Iris pigment epithelial cell (primary cell): ENCODE measurements at places on chromosomes 7 and 10.
A peak's percentile ranks its signal among the peaks of the same experiment; 100 is the strongest.

DNA sequence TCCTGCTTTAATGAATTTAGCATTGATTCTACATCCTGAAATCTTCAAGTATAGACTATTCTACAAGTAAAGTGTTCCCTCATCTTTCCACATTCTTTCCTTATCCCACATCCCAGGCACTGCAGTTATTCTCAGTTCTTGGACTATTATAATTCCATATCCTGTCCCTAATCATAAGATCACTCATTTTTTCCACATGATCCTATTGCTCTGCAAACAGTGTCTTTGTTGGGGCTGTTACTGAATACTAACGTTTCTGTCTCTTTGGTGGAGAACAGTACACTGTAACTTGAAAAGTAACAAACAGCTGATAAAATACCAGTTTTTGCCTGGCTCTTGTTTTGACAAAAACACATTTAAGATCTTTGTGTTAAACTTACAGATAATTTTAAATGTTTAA, 769.9 kb downstream of the MAGI2 start:
- no peak for DNase-seq

DNA sequence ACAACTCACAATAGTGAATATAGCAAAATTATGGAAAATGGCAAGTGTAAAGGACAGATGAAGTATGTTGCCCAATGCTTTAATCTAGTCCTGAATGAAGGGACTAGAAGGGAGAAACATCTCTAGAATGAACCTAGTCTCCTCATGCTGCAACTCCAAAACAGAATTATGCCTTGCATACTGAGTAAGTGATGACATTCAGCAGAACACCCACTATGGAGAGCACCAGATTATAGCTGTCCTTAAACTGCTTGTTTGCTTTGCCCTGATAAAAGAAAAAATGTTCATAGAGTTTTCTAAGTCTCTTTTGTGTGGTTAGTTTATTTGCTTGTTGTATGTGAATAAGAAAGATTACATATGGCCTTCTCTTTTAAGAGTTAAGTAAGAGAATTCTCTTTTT, 7.8 kb upstream of the HGF start:
- no peak for DNase-seq

- DNase-seq, result peak; percentile 74
Measured at GRCh38 chr10:3192856-3193635, 20.5 kb upstream of the PITRM1 start.

GRCh38 chr10:48305905-48306264, 592 bp upstream of the MAPK8 start:
- no peak for DNase-seq

DNA sequence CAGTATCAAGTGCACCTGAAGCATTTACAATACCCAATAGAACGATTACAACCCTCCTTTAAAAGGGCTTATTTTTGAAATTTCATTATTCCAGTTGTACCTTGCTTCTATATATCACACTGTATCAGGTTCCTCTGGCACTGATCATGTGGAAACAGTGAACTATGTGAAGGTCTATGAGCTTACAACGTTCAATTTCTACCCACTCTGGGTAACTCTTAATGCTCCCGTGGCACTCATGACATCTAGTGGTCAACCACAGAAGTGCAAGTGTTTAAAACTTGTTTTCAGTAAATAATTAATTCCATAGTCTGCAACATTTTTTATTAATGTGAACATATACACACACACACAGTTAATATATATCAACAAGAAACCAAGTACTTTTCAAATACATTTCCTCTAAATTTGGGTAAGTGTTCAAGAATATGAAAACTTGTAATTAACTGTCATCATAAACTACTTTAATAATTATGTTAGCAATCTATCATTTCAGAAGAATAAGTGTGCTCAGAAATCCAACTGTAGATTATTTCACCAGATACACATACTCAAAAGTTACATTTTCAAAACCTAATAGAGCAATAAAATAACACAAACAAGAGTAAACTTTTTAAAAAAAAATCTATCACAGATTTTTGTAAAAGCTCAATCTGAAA, 61.0 kb downstream of the MPP7 start:
- peak; percentile 54 for DNase-seq
